ENCODE measurements at places on chromosomes 13 and 19.
A peak's percentile ranks its signal among the peaks of the same experiment; 100 is the strongest.

GRCh38 chr19:40578442-40578908 lies 1.8 kb downstream of the SHKBP1 start:
- DNase-seq = no peak

DNA sequence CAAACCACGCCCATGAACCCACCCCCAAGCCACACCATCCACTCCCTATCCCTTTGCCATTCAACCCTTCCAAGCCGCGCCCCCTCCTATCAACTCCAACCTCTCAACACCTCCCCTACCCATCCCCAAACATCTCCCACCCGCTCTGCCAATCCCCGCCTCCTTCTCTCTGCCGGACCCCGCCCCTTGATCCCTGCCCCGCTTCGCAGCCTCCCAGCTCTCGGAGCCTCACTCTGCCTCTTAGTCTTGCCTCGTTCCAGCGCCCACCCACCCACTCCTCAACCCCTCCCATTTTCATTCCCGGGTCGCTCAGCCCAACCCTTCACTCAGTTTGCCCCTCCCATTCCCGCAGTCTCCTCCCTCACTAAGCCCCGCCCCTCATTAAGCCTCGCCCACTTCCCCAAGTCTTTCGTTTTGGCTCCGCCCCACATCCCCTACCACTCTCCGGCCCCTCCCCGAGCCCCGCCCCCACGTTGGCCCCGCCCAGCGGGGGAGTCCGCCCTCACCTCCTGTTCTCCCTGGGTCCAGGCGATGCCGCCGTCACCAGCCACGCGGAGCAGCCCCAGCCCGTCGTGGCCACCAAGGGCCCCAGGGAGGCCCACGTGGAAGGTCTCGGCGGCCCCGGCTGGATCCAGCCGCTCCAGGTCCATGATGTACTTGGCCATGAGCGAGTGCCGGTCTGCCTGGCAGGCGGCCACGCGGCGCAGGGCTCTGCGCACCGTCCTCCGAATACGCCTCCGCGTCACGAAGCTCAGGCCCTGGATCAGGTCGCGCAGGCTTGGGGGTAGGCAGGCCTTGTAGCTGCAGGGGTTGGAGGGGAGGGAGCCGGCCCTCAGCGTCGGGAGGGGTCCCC lies 5.7 kb downstream of the JAK3 start:
- peak; percentile 61 for DNase-seq

GRCh38 chr19:17266975-17267788 lies at the start of gene BABAM1:
Gene BABAM1 (plus strand): TSS chr19:17267443. CDS start chr19:17268807, 1,364 bp downstream.
- peak; percentile 98 for DNase-seq

DNA sequence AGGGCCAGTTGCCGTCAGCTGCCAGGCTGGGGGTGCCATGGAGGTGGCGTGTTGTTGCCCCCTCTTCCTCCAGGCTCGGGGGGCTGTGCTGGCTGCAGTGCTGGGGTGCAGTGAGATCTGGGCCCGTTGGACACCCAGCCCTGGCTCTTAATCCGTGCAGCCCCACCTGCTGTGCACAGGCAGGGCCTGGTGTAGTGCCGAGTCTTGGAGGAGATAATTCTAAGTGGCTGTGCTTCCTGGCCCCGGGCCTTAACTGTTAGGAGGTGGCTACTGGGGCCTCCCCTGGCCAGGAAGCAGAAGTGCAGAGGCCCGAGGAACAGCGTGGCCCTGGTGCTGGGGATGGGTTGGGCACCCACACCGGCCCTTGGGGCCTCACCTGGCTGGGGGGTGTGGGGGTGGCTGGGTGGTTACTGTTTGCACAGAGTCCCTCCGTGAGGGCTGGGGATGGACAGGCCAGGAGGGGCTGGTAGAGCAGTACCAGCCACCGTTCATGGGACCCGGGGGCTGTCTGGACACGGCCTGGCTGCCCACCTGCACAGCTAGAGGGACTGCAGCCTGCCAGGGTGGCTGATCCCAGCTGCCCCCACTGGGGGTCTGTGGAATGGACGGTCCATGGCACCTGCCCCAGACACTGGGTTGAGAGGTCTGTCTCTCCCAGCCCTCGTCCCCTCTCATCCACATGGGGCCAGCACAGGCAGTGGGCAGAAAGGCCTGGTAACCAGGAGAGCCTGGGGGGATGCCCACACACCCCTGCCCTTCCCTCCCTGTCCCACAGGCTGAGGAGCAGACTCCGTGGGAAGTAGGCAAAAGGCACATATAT lies 3.3 kb downstream of the GPX4 start:
- DNase-seq = no peak

- DNase-seq = no peak
Measured at GRCh38 chr19:28641395-28641794, 571.6 kb downstream of the UQCRFS1 start.

DNA sequence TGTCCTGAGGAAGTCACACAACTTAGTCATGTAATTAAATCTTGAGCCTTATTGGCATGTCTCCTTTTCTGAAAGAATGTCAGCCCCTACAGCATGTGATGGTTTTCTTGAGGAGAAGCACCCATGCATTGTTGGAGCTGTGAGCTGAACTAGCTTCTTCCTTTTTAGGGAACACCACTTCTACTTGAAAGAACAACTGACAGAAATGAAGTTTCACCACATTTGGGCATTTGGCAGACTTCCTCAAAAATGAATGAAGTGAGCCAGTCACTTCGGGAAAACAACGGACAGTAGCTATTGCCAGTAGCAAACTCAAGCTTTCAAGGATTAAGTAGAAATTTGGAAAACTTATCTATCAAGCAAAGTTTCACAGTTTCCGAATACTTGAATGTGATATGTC lies 1351.3 kb downstream of the EFNB2 start:
- DNase-seq = no peak

DNA sequence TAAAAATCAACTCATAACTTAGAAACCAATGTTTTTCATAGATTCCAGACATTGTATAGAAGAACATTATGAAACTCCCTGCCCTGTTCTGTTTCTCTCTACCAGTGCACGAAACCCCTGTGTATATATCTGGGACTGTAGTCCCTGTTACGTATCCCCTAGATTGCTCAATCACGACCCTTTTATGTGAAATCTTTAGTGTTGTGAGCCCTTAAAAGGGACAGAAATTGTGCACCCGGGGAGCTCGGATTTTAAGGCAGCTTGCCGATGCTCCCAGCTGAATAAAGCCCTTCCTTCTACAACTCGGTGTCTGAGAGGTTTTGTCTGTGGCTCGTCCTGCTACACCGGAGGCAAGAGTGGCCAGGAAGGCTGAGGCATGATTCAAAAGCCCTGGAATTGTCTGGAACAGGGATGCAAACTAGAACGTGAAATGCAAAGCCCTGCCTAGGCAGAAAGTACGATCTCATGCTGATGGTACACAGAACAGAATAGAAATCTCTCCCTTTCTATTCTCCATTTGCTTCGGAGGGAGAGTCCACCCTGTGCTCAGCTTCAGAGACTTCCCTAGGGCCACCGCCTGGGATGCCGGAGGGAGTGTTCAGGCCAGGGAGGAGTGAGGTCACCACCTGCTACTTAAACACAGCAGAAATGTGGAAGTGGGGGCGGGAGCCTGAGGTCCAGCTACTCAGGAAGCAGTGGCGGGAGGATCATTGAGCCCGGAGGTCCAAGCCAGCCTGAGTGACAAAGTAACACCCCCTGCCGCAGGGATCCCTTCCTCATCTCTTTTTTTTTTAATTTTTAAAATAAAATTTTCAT lies 758 bp upstream of the ZNF888 start:
- DNase-seq = no peak
